ENCODE measurements at places on chromosomes 3 and 15.
A peak's percentile ranks its signal among the peaks of the same experiment; 100 is the strongest.

GRCh38 chr15:78392430-78392829 is 45.6 kb upstream of the IREB2 start:
- no peak for DNase-seq

DNA sequence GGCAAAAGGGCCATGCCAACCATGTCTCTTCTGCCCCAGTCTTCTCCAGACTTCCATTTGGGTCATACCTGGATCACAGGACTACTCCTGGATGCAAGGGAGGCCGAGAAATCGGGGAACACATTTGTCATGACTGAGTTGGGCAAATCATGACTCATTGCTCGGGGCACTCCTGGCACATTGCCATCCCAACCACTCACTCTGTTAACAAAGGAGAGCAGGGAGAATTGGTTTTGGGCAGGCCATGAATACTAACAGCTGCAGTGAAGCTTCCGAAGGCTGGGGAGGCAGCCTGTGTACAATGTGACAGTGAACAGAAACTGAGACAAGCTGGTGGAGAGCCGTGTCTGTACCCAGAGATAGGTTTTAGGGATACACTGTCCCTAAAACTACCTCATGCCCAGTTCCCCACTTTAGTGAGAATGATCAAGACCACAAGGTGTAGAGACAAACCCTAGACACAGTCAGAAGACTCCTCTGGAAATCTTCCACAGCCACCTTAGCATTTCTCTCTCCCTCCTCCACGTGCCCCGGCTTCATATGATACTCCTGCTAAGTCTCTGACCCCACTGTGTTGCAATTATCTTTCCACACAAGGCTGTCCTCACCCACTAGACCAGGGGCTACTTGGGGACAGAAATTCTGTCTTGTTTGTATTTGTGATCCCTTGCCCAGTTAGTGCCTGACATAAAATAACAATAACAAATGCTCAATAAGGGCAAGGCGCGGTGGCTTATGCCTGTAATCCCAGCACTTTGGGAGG is 10.5 kb upstream of the BUB1B start:
- DNase-seq, result no peak

- DNase-seq, result no peak
Observed at GRCh38 chr3:37093481-37093880, 80.9 kb downstream of the LRRFIP2 start.

DNA sequence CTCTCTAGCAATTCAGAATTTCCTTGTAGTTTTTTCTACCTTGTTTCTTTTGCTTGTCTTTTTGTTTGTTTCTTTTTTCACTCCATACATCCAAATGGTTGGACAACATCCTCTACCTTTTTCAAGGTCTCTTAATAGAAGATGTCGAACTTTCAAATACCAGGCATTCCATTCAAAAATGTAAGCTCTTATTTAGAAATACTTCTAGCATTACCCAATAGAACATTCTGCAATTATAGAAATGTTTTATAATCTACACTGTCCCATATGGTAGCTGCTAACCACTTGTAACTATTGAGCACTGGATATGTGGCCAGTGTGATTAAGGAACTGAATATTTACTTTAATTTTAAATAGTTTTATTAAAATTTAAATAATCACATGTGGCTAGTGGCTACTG is 196.2 kb upstream of the MRPL3 start:
- DNase-seq, result no peak

- no peak for DNase-seq
Observed at GRCh38 chr3:105458518-105459215, 92.0 kb downstream of the ALCAM start.

DNA sequence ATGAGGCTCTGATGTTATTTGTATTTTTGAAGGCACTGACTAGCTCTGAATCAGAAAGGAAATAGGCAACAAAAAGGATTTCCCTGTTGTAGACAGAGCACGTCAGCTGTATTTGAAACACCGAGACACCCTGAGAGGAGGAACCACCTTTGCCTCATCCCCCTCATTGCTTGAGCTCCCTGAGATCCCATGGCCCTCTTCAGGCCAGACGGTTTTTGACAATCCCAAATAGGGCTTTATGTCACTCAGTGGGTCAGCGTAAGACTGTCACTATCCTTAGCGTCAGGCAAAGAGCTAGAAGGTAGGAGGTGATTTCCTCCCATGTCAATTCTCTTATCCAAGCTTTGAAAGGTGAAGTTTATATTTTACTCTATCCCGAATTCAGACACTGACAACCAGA is 254.3 kb downstream of the ZNF621 start:
- no peak for DNase-seq

DNA sequence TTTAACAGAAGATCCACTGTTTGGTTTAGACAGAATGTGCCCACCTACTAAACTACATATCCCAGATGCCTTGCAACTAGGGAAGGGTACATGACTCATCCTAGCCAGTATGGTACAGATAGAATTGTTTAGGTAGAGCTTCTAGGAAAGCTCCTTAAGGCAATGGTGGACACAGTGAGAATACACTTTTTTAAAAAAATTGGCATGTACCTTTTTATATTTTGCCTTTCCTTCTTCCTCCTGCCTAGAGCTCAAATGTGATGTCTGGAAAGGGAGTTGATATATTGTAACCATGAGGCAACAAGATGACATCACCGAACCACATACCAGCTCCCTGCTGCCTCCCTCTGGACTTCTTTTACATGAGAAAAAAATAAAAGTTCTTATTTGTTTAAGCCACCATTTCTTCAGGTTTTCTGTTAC is 14.4 kb upstream of the C3orf80 start:
- no peak for DNase-seq

- DNase-seq, result peak; percentile 21
Observed at GRCh38 chr3:107999215-107999775, 91.5 kb downstream of the CD47 start.

DNA sequence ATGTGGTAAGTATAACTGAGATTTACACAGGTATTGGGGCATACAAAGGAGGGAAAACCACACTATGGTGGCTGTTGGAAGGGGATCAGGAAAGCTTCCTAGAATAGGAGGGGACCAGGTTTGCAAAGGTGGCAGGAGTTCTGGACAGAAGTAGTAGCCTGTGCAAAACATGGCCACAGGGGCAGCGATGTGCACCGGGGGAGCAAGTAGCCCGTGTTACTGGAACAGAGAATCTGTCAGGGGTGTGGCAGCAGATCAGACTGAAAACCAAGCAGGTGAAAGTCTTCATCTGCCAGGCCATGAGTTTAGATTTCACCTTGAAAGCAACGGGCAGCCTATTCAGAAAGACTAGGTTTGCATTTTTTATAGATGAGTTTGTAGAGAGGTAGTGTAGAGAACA is 182.3 kb upstream of the LPP start:
- DNase-seq, result no peak

DNA sequence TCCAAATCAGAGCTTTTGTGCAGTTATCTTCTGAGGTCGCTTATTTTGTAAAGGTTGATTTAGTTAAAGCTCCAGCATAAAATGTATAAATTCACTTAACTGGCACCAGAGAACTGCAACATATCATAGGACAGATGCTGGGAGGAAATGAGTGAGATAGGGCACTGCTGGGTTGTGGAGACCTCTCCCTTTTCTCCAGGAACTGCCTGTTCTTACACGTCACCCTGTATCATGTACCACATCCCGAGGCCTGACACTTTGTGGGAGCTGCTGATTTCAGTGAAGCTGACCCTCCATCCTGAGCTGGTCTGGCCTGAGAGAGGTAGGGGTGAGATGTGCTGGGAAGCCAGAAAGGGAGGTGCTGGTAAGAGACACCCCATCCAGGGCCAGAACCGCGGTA is 213.8 kb upstream of the FEZF2 start:
- no peak for DNase-seq

GRCh38 chr3:128884992-128885391 is 5.6 kb downstream of the ACAD9 start:
- no peak for DNase-seq

DNA sequence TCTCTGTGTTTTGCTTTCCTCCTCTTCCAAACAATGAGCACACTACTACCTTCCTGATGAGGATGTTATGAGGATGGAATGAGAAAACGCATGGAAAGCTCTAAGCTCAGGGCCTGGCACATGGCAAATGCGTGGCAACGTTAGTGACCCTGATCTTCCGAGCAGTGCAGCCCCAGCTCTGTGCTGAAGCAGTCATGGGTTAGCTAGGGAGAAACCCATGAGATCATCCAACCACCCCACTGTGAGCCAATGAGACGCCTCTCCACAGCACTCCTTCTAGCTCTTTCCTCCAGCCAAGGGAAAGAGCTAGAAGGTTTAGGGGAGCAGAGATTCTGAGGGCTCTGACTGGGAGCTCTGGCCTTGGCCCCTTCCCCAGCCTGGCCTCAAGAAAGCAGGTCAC is 4.5 kb downstream of the CPN2 start:
- no peak for DNase-seq

All from neural progenitor cell (in vitro differentiated cells).